Right lung (tissue), 10 donors: ENCODE measurements at places on chromosomes 4 and X.
A peak's percentile ranks its signal among the peaks of the same experiment; 100 is the strongest.

DNA sequence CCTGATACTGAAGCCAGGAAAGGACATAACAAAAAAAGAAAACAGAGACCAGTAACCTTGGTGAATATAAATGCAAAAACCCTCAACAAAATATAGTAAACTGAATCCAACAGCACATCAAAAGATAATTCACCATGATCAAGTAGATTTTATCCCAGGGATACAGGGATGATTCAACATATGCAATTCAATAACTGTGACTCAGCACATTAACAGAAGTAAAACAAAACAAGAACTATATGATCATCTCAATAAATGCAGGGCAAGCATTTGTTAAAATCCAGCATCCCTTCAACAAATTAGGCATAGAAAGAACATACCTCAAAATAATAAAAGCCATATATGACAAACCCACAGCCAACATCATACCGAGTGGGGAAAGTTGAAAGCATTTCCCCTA lies 112.0 kb downstream of the HHIP start:
- DNase-seq = no peak

- DNase-seq = no peak
These were observed 60.6 kb upstream of the NAP1L5 start for GRCh38 chr4:88758264-88758663.

- no peak for DNase-seq
These were observed 151.0 kb upstream of the PPARGC1A start for GRCh38 chr4:24040811-24041210.

GRCh38 chrX:54358424-54359211 lies 772 bp upstream of the WNK3 start:
- peak; percentile 84 for DNase-seq
